ENCODE measurements at places on chromosomes 13 and 19.

DNA sequence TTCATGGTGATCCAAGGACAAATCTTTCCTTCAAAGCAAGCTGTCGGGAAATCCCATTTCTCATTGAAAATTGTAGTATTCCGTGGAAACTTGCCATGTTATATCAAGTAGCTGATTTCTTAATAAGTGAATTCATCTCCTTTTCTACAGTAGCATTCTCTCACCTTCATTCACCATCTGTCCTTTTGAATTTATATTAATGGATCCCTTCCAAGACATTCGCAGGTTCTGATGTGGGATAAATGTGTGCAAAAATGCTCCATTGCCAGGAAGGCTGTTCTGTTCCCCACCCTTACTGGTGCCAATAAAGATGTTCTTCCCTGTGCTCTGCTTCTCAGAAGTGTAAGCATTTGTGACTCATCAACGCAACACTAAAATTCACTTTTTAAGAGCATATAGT is 36.2 kb downstream of the AMER2 start:
- no peaks in the 10 kb centered on the region for H3K4me1 ChIP-seq
- no peaks in the 10 kb centered on the region for H3K27me3 ChIP-seq
- H3K27ac ChIP-seq = no peak overlapping the region

- DNase-seq = no peak
- H3K4me3 ChIP-seq = no peak overlapping the region
- H3K36me3 ChIP-seq = no peaks in the 10 kb centered on the region
- no peaks in the 10 kb centered on the region for H3K4me1 ChIP-seq
- H3K27me3 ChIP-seq = no peaks in the 10 kb centered on the region
Observed at GRCh38 chr13:107099661-107100060, 531.7 kb upstream of the ARGLU1 start.

DNA sequence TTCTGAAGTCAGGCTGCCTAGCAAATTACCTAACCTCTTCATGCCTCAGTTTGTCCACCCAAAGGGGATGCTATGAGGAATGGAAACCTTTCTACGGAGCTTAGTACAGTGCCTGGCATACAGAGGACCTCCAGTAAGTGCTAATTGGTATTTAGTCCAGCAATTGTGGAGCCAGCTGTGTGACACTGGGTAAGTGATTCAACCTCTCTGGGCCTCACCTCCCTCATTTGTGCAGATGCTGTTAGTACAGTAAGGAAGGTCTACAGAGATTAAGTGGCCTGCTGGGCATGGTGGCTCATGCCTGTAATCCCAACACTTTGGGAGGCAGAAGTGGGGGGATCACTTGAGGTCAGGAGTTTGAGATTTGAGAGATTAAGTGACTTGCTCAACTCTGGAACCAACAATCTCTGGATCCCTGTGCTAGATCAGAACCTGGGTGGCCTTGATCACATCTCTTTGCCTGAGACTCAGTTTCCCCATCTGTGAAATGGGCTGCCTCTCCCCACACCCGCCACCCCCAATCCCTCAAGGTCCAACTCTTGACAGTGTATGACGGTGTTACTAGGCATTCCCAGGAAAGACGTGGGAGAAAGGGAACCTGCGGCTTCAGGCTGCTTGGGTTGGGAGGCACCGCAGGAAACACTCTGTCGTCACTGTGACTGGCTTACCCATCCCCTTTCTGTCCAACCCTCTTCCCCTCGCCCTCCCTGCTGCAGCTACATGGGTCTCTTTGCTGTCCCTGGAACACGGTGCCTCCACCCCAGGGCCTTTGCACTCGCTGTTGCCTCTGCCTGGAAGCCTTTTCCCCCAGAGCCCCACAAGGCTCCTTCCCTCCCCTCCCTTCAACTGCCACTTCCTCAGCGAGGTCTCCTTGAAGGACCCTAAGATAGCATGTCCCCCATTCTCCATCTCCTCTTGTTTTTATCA is 18.3 kb downstream of the PRKD2 start:
- no peaks in the 10 kb centered on the region for H3K27me3 ChIP-seq
- no peak overlapping the region for H3K27ac ChIP-seq
- no peak for DNase-seq
- H3K4me3 ChIP-seq = no peak overlapping the region
- H3K4me1 ChIP-seq = no peaks in the 10 kb centered on the region
- H3K36me3 ChIP-seq = peaks cover 30% of the 10 kb centered on the region

DNA sequence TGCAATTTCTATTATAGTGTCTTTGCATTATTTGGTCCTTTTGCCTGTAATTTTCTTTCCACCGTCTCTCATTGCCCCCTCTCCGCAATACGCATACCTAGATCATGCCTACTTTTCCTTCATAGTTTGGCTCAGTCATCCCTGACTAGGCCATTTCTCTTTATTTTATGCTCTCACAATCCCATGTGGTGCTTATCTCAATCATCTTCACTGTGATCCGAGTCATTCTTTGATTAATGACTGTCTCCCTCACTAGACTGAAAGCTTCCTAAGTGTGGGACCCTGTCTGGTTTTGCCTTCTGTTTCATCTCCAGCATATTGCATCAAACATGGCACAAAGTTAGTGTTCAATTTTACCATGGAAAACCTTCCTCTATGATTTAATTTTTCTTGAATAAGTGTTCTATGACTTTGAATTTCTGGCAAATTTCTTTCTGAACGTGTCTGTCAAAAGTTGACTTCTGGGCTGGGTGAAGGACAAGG is 43.7 kb upstream of the OLFM4 start:
- no peak for DNase-seq
- no peak overlapping the region for H3K4me3 ChIP-seq
- no peaks in the 10 kb centered on the region for H3K27me3 ChIP-seq

- H3K36me3 ChIP-seq = no peaks in the 10 kb centered on the region
- H3K4me3 ChIP-seq = no peak overlapping the region
- H3K27ac ChIP-seq = no peak overlapping the region
- H3K27me3 ChIP-seq = no peaks in the 10 kb centered on the region
- H3K4me1 ChIP-seq = peaks cover 5% of the 10 kb centered on the region
Observed at GRCh38 chr19:45184115-45184514, 5.5 kb downstream of the BLOC1S3 start.

- H3K4me3 ChIP-seq = no peak overlapping the region
- no peaks in the 10 kb centered on the region for H3K27me3 ChIP-seq
- no peak overlapping the region for H3K27ac ChIP-seq
Observed at GRCh38 chr19:791007-791566, 6.2 kb upstream of the PTBP1 start.

GRCh38 chr19:22606212-22606553 is 27.9 kb upstream of the ZNF492 start:
- no peaks in the 10 kb centered on the region for H3K27me3 ChIP-seq
- no peak overlapping the region for H3K27ac ChIP-seq
- H3K4me1 ChIP-seq = no peaks in the 10 kb centered on the region
- H3K36me3 ChIP-seq = no peaks in the 10 kb centered on the region
- DNase-seq = no peak
- no peak overlapping the region for H3K4me3 ChIP-seq

DNA sequence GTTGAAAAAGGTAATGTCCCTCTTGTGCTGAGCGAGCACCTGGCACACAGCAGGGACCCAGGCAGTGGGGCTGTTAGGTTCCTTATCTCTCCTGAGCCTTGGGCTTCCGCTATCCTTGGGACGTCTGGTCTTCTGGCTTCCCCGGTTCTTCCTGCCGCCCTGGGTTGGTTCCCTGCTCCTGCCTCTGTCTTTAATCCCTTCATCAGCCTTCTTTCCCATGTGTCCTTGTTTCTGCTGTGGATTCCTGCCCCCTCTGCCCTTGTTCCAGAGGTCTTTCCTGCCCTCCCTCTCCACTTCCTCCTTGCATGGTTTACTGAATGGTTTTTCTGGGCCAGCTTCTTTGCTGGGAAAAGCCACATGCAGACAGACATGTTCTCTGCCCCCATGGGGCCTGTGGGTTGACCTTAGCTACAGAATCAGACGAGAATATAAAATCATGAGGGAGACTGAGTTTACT is 2.6 kb downstream of the EPN1 start:
- peak overlapping the region; percentile 98 for H3K4me3 ChIP-seq
- H3K4me1 ChIP-seq = peaks cover 43% of the 10 kb centered on the region
- H3K27me3 ChIP-seq = no peaks in the 10 kb centered on the region
- H3K36me3 ChIP-seq = peaks cover 9% of the 10 kb centered on the region
- no peak for DNase-seq

DNA sequence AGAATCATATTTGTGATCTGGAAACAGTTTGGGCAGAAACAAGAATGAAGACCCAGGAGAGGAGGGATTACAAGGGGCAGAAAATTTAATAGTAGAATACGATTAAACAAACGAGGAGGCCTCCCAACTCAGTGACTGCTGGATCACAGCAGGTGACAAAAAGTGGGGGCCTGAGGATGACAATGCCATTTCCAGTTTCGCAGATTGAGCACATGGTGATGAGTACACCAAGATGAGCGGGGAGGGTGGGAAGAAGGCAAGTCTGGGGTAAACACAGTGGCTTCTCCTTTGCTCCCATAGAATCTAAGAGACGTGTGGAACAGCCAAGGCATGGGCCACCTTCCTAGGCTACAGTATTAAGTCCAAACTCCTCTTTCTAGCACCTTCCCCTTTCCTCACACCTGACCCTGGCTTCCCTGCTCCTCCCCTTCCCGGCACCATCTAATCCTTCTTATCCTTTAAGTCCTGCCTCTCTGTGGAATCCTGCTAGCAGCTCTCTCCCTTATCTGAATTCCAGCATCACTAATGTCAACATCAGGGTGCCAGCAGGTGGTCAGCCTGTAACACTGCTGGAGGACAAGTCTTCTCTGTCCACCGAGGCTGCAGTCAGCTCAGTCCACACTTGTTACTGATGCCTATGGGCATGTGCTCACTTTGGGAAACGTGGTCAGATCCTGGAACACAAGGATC is 13.5 kb downstream of the ATP7B start:
- no peaks in the 10 kb centered on the region for H3K36me3 ChIP-seq
- H3K27me3 ChIP-seq = no peaks in the 10 kb centered on the region
- DNase-seq = no peak
- no peak overlapping the region for H3K4me3 ChIP-seq
- peaks cover 34% of the 10 kb centered on the region for H3K4me1 ChIP-seq

DNA sequence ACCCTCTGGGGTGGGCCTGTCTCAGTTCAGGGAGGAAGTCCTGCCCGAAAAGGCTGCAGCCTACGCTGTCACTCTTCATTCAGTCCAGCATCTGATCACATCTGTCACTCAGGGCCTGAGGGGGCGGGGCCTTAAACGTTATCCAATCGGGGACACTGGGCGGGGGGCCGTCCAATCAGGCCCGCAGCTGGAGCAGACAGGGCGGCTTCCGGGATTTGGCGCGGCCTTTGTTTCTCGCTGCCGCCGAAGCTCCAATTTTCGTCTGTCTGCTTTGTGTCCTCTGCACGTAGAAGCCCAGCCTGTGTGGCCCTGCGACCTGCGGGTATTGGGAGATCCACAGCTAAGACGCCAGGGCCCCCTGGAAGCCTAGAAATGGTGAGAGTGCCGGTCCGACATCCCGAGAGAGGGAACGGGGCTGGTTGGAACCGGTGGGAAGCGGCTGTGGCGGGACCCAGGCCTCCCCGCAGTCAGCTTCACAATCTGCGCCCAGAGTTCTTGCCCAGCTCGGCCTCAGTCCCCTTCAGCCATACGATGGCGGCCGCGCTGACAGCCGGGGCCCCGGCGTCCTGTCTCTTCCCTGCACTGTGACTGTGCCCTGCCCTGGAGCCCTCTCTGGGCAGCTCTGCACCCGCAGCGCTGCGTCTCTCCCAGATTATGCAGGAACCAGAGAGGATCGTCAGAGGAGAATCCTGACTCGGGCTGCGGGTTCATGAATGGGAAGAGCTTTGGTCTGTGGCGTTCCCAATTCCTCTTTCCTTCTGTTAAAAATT is at the start of gene ZNF730:
ZNF730 (plus strand) TSS at position 224 of the 770 bp plus-strand sequence; CDS start at position 373, 149 bp downstream.
- H3K27me3 ChIP-seq = no peaks in the 10 kb centered on the region
- no peaks in the 10 kb centered on the region for H3K36me3 ChIP-seq
- peak within 1 kb of the TSS; percentile 15 for H3K4me3 ChIP-seq

- H3K4me3 ChIP-seq = no peak overlapping the region
- no peak for DNase-seq
- no peaks in the 10 kb centered on the region for H3K36me3 ChIP-seq
Observed at GRCh38 chr19:33247441-33247819, 21.8 kb upstream of the SLC7A10 start.

GRCh38 chr13:104837756-104838155 is 1697.7 kb downstream of the EFNB2 start:
- no peak overlapping the region for H3K4me3 ChIP-seq
- H3K4me1 ChIP-seq = no peaks in the 10 kb centered on the region
- no peaks in the 10 kb centered on the region for H3K36me3 ChIP-seq
- H3K27me3 ChIP-seq = no peaks in the 10 kb centered on the region
- no peak overlapping the region for H3K27ac ChIP-seq

DNA sequence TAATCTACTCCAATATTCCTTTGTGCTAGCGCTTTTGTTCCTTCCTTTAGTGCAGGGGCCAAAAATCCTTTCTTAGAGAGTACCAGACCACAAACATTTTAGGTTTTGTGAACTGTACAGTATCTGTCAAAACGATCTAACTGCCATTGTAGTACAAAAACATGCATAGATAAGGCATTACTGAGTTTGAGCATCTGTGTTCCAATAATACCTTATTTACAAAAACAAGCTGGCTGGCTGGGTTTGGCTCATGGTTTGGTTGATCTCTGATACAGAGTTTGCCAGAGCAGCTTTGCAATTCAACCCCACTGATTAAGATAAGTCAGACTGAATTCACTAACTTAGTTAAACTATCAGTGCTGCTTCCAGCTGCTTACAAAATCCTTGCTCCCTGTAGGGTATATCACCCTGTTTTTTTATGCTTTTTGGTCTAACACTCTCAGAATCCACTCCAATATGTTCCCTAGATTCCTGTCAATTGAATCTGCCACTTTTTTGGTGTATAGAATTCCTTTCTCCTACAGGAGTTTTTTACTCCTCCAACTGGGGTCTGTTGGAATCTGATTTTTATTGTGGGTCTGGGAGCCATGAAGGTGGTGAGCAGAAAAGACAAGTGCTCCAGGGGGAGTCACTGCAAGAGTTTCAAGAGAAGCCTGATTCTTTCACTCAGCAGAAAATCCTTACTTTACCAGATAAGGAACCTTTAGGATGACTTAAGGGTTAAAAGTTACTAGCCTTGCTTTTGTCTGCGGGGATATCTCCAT is 1399.4 kb downstream of the EFNB2 start:
- H3K27ac ChIP-seq = no peak overlapping the region
- H3K4me3 ChIP-seq = no peak overlapping the region
- no peaks in the 10 kb centered on the region for H3K4me1 ChIP-seq
- DNase-seq = no peak
- H3K36me3 ChIP-seq = no peaks in the 10 kb centered on the region

DNA sequence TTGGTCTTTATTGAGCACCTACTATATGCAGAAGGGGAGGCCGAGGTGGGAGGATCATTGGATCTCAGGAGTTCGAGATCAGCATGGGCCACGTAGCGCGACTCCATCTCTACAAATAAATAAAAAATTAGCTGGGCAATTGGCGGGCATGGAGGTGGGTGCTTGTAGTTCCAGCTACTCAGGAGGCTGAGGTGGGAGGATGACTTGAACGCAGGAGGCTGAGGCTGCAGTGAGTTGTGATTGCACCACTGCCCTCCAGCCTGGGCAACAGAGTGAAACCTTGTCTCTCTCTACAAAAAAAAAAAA is 3.8 kb downstream of the CFD start:
- no peaks in the 10 kb centered on the region for H3K27me3 ChIP-seq
- H3K27ac ChIP-seq = no peak overlapping the region
- no peak overlapping the region for H3K4me3 ChIP-seq

- H3K4me1 ChIP-seq = no peaks in the 10 kb centered on the region
- no peak overlapping the region for H3K4me3 ChIP-seq
- no peaks in the 10 kb centered on the region for H3K36me3 ChIP-seq
- no peak overlapping the region for H3K27ac ChIP-seq
- DNase-seq = no peak
- H3K27me3 ChIP-seq = no peaks in the 10 kb centered on the region
Observed at GRCh38 chr13:79772811-79773210, 291.9 kb downstream of the NDFIP2 start.

- no peak overlapping the region for H3K4me3 ChIP-seq
- H3K4me1 ChIP-seq = no peaks in the 10 kb centered on the region
- no peak overlapping the region for H3K27ac ChIP-seq
- DNase-seq = no peak
Observed at GRCh38 chr19:55377356-55378131, 918 bp downstream of the TMEM190 start.

- H3K27me3 ChIP-seq = no peaks in the 10 kb centered on the region
- H3K4me3 ChIP-seq = no peak overlapping the region
Observed at GRCh38 chr13:80840316-80840976, 499.5 kb upstream of the SPRY2 start.
